ENCODE measurements at places on chromosomes 3 and 15. TPM values are rescaled to one million over a fixed set of nuclear protein-coding genes. Genes with fewer than 3 reads are reported as not detected.

The SGO1 gene
- total RNA-seq, result 13.3 TPM

The ZNF385D gene
- not detected for total RNA-seq

The CHRD gene
- 0.11 TPM for total RNA-seq

The ACOX2 gene
- total RNA-seq, result 4.2 TPM

The GASK1A gene
- 0.11 TPM for total RNA-seq

The DUT gene
- total RNA-seq, result 137 TPM

The NPAP1 gene
- 0.03 TPM for total RNA-seq

The RARRES1 gene
- not detected for total RNA-seq

The ZNF148 gene
- total RNA-seq, result 18.3 TPM

The DUOXA1 gene
- total RNA-seq, result not detected

The CHRNA7 gene
- 4.7 TPM for total RNA-seq

The SPINK8 gene
- total RNA-seq, result not detected

The GPR62 gene
- total RNA-seq, result not detected

The SCG5 gene
- 1.8 TPM for total RNA-seq

The CHRNA3 gene
- 3.5 TPM for total RNA-seq

The CIAO2A gene
- total RNA-seq, result 170 TPM

The CLSTN2 gene
- total RNA-seq, result 0.86 TPM

The IGSF11 gene
- 0.11 TPM for total RNA-seq

The DPPA2 gene
- total RNA-seq, result 0.68 TPM

The SCAANT1 gene
- total RNA-seq, result not detected

The C3orf20 gene
- not detected for total RNA-seq

The TNFAIP8L3 gene
- total RNA-seq, result 0.97 TPM

The NR2E3 gene
- total RNA-seq, result not detected

The PP2D1 gene
- not detected for total RNA-seq

The AQP9 gene
- total RNA-seq, result not detected

The GPR160 gene
- total RNA-seq, result 5.8 TPM

The ACP3 gene
- total RNA-seq, result not detected

The BCHE gene
- 1.7 TPM for total RNA-seq

The TTLL13 gene
- 0.06 TPM for total RNA-seq

The BNIP2 gene
- total RNA-seq, result 159 TPM

The ITIH4 gene
- total RNA-seq, result 0.09 TPM

The SQOR gene
- total RNA-seq, result 46.1 TPM

The SLC15A2 gene
- total RNA-seq, result 0.17 TPM

The MLF1 gene
- 34.9 TPM for total RNA-seq

The RTP1 gene
- total RNA-seq, result not detected
